ENCODE measurements at places on chromosomes 3 and 15.

DNA sequence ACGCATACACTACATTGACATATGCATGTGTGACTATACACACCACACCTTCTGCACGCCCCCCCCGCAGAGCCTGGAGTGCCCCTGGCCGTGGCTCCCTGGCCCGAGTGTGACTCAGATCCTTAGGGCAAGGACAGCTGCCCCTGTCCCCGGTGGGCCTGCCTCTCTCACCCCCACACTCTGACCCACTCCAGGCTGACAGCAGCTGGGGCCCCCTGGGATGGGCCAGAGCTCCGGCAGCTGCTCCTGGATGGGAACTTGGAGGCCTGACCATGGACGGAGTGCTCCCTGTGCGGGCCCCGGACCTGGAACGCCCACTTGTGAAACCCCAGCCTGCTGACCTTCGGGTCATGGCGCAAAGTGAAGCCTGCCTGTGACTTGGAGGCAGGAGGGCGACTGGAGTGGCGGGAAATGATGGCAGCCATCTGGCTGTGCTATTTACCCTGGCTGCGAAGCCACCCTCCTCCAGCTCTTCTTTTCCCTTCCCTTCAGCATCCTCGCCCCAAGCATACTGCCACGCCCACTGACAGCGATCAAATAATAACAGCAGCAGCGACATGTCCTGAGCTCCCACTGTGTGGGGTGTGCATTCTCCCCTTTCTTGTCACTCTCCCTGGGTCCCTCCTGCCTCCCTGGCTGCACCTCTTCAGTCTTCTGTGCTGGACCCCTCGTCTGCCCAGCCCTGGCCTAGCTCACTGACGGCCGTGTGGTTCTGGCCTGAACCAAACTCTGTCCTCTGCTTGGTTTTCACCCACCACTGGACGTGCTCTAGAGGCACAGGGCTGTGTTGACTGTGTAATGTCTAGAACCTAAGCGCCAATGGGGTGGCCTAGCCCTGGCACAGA, 90.7 kb upstream of the MEF2A start:
- no peak for DNase-seq

DNA sequence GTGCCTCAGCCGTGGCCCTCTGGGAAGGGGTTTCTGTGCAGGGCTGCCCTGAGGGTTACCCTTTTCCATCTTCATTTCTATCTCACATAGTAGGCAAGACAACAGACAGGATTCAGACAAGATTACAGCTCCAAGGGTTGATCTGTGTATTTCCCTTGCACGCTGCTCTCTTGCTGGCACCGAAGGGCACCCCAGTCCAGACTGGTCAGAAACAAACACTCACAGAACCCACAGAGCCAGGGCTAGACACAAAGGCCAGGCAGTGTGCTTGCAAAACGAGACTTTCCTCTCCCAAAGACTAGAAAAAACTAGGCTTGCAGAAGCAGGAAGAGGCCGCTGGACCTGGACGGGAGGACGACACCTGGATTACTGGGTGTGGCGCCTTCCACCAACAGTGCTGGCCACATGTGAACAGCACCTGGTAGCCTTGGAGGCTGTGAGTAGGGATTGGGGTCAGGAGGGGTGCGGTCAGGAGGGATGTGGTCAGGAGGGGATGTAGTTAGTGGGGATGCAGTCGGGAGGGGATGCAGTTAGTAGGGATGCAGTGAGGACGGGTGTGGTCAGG, 96.8 kb downstream of the BDH1 start:
- no peak for DNase-seq

DNA sequence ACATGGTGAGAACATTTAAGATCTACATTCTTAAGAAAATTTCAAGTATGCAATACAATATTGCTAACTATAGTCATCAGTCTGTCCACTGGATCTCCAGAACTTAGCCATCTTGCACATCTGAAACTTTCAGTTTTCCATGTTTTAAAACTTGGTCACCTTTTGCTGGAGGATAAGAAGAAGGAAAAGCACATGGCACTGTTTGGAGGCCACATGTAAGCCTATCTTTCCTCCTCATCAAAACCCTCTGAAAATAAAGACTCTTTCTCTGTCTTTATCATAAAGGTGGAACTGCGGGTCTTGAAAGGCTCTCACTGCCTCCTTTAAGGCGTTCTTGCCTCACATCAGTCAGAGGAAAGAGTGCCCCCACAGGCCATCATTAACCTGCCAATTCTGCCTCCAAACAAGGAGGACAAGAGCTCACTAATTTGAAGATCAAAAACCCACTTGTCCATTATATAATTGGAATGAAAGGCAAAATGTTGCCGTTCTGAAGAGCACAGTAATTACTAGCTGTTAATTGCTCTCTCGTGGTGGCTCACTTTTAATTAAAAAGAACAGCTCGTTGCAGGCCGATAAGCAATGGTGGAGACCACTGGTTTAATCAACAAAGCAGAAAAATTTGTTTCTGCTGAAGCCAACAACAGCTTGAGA, 157.8 kb downstream of the MECOM start:
- no peak for DNase-seq

- no peak for DNase-seq
Measured at GRCh38 chr15:65163041-65163440, 22.1 kb downstream of the CLPX start.

- DNase-seq, result no peak
Measured at GRCh38 chr3:99248130-99248529, 346.6 kb upstream of the DCBLD2 start.

DNA sequence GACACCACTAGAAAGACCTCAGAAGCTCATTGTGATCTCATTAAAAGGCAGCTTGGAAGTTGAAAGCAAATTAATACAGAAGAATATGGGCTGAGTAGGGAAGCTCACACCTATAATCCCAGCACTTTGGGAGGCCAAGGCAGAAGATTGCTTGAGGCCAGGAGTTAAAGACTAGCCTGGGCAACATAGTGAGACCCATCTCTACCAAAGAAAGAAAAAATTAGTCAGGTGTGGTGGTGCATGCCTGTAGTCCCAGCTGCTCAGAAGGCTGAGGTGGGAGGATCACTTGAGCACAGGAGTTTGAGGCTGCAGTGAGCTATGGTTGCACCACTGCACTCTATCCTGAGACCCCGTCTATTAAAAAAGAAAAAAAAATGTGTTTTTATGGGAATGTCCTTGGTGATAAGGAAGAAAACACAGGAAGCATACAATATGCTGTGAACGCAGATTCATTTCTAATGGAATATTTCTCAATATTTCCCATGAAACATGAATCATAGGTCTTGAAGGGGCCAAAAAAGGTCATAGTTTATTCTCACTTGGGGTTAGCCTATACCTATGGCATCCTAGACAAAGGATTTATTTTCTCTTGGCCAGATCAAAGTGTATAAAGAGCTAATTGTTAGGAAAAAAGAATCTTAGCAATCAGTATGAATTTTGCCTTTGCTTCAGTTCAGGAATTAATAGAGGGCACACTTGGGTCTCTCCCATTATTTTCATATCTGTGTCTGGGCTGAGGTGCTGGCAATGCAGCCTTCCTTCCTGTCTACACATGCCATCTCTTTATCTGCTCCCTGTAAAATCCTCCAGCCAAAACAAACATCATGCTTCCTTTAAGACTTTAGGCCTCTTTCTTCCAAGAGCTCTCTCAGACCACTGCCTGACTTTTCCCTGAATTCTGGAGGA, 98.2 kb downstream of the FNDC3B start:
- DNase-seq, result no peak

DNA sequence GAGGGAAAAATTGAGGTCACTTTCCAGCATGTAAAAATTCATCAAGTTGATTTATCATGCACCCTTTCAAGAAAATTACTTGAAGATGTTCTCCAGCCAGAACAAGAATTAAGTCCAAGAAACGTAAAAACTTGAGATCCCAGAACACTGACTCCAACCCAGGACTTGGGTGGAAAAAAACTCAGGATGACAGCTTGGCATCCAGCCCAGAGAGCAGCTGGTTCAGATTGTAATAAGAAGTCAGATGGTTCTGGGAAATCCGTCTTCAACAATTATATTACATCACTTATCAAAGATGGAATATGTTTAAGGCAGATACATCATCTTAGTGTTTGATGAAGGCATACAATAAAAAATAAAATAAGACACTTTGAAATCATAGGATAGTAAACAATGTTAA, 23.0 kb upstream of the DNAJC13 start:
- no peak for DNase-seq

- DNase-seq, result no peak
Measured at GRCh38 chr15:94105760-94106159, 125.6 kb upstream of the MCTP2 start.

DNA sequence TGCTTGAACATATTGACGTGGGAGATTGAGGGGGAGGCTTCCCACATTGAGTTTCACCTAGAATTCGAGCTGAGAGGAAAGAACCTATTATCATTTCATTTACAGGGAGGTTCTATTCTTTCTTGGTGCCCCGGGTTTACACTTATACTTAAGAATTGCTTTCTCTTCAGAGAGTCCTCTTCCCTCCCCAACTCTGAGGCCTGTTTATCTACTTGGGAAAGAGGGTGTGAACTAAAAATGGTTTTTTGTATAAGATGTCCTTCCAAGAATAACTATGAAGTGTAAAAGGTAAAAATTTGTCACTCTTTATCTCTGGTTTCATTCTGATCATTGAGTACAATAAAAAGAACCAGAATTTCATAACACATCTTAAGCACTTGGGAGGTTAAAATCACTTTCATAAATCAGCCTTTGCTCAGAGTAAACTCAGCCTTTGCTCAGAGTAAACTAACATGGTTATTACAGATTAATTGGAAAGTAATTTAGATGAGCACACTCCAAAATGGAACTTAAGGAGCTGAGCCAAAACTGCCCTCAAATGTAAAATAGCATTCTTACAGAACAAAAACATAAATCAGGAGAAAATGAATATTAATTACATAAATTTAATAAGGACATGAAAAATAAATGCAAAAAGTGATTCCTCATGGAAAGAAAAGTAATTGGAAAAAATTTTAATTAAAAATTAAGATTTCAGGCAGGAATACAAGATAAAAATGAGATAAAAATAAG, 75.2 kb downstream of the GADL1 start:
- DNase-seq, result no peak

- peak; percentile 19 for DNase-seq
Measured at GRCh38 chr3:39982665-39983357, 173.4 kb downstream of the MYRIP start.

DNA sequence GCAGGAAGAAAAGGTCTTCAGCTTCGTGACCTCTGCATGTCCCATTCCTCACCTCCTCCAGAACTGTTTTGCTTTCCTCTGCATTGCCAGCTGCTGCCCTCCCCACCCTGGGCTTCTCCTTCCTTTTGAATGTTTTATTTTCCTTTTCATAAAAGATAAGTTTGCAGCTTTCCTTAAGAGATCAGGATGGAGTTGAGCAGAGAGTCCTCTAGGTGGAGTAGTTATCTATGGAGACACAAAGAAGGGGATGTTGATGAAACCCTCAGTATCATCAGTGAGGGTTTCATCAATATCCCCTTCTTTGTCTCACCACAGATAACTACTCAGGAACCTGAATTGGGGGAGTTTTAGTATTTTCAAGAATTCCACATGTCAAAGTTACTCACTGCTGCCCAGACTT, 19.0 kb upstream of the SLC25A36 start:
- no peak for DNase-seq

DNA sequence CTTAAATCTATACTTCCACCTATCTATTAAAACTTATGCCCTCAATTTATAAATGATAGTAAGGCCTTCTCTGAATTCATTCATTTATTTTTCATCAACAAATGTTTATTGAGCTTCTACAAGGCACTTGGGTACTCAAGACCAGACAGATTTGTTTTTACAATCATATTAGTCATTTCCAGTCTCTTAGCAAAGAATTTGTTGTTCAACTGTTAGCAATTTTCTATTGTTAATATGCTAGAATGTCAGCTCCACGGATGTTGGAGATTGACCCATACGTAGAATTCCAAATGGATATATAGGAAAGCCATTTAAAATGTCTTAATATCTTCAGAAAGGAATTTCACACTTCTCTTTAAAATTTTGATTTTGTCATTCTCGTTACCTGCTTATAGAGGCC, 36.7 kb downstream of the ZBTB38 start:
- no peak for DNase-seq

- no peak for DNase-seq
Measured at GRCh38 chr15:63474810-63475316, 29.5 kb upstream of the USP3 start.

DNA sequence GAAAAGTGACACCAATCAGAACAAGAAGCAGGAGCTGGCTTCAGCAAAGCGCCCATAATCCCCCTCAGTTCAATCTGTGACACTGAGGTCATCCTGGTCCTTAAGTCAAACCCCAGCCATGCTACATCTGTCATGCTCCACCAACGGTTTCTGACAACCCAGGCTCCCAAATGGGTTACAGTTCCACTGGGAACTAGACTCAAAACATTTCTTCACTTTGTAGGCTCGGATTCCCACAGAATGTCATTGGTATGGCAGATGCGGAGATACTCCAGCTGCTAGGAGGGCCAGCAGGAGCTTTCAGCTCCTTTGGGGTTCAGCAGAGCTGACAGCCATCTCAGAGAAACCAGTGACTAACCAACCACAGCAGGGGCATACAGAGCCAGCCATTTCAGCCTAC, 48.9 kb downstream of the SUMF1 start:
- no peak for DNase-seq

DNA sequence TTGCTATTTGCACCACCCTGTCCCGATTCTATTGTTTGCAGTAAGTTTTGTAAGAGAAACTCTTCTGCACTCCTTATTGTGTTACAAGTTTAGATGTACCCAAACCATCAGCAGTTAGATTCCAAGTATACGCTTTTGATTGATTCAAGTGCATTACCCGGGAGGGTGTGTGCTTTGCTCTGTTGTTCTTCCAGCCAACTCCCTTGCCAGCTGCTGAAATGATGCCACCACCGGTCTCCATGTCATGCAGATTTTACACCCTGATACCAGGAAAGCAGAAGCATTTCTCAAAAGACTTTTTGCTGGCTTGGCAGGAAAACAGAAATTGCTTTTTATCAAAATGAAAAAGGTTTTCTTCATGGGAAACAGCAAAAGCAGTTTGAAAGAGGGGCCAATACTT, 1006.6 kb upstream of the CFAP20DC start:
- DNase-seq, result no peak

DNA sequence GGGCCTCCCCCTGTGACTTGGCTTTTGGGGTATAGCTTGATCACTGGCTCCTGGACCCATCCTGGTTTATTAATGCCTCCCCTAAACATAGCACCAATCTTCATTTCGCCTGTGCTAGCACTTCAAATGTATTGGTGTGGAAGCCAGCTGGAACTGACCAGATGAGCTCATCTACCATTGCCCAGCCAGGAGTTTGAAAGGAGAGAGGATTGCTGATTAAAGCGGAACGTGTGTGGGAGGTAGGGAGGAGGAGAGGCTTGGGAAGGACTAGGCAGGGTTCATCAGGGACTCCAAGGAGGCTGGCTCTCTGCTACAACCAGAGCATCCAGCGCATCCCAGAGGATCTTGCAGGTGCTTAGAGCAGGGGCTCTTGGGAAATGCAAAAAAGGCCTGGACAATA, 34.4 kb upstream of the TLE3 start:
- DNase-seq, result no peak

Measured in cerebellar cortex (tissue), 1 donor.